ENCODE measurements at places on chromosomes 12 and 14. TPM values are rescaled to one million over a fixed set of nuclear protein-coding genes. Genes with fewer than 3 reads are reported as not detected.

GRCh38 chr14:55388160-55388559 lies 23.5 kb downstream of the ATG14 start:
- no peak for DNase-seq

- no peak for DNase-seq
Observed at GRCh38 chr12:82359115-82359478, 768 bp downstream of the METTL25 start.

DNA sequence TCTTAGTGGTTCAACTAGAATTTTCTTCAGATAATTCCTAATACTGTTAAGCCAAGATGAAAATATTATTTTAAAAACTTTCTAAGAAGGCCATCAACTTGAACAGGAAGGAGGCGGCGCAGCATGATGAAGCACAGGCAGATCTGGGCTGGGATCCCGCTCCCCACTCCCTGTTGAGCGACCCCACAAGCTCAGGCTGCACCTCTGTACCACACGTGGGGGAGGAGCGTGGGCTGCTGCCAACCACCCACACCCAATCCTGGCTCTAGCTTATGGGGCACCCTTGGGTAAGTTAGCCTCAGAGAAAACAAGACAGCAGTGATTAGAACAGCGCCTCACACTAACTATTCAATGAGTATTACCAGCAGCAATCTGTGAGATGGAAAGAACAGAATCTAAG lies 6.0 kb downstream of the MTERF2 start:
- no peak for DNase-seq

GRCh38 chr12:123150275-123150743 lies 581 bp downstream of the PITPNM2 start:
- peak; percentile 39 for DNase-seq

DNA sequence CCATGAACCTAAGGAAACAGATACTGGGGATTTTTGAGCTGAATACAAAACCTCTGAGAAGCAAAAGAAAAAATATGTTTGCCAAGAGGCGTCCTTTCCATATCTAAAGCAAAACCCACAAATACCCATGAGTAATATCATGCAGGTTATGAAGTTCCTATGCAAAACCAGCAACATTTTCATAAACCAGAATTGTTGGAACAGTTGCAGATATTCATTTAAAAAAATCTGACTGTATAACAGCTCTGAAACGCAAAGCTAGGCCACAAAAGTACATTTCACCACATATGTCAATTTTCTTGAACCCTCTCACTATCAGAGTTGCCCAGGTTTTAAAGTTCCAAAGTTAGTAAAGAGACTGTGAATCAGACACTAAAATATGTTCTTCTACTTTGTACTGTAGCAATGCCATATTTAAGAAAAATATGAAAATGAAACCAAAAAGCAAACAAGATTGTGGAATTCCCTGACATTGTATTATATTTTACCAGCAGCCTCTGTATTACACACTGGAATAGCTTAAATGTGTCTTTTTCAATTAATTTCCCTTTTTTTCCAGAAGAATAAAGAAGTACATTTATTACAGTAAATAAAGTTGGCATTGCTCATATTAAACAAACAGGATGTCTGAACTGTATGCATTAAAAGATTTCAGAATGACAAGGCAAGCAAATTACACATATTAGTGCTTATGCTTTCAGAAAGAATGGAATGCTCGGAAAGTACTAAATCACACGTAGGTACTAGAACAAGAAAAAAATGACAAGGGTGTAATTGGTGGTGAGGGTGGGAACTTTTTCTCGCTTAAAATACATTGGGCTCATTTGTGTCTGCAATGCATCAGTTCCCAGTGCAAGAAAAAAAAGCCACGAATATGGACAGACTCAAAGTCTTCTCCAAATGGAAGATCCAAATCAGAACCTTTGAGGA lies 33.6 kb upstream of the HIF1A start:
- no peak for DNase-seq

- DNase-seq = peak; percentile 41
Observed at GRCh38 chr12:32502693-32503502, 103.5 kb downstream of the FGD4 start.

LBHD2 gene
- not detected for total RNA-seq

FOXM1 gene
- total RNA-seq = 32.9 TPM

TROAP gene
- 4.3 TPM for total RNA-seq

RIC8B gene
- 15.3 TPM for total RNA-seq

AHNAK2 gene
- total RNA-seq = 24.5 TPM
